ENCODE measurements at places on chromosomes 13 and 19.
A peak's percentile ranks its signal among the peaks of the same experiment; 100 is the strongest.

- no peak for DNase-seq
Observed at GRCh38 chr13:80599765-80600164, 258.8 kb upstream of the SPRY2 start.

DNA sequence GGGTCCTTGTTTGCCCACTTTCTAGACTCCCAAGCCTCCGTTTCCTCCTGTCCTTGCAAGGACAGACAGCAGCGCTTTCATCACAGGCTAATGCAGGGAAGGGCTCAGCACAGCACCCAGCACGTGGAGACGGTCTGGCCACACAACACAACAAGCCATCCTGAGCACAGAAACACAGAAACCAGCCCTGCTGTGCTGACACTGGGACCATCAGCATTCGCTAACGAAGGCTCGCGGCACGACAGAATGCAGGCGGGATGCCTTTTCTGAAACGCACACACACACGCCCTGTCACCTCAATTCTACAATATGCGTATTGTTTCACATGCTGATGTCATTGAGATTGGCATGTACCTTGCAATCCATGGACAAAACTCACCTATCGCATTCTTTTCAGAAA lies 12.9 kb downstream of the AKT2 start:
- DNase-seq, result no peak

GRCh38 chr13:102117175-102117831 lies 284.5 kb downstream of the FGF14 start:
- peak; percentile 38 for DNase-seq

DNA sequence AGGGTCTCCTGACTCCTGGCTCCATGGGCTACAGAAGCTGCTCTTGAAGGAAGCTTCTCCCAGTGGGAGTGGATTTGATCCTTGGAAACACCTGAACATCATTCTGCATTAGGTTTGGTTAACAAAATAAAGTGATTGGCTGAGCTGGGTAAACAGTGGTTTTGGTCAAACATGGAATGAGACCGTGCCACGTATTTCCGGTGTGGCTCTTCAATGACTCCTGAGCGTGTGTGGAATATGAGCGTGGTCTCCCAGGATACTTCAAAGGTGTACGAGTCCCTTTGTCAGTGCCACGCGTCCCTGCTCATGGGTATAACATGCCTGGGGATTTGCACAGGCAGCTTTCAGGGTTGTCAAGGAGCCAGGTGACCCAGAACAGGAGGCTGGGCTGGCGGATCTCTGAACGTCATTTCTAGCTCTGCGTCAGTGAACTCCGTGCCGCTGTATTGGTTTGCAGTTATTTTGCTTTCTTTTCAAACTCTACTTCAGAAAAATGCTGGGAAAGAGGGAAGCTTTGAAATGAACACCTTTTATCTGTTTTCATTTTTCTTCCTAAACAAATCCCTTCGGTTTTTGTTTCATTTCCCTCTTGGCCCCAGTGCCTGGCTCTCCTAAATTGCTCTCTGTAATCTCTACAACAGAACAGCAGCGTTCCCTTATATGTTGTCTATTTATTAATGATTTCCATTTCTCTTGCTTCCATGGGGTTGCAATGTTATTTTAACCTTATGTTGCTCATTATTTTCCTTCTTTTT lies 26.3 kb upstream of the GJB6 start:
- peak; percentile 3 for DNase-seq

DNA sequence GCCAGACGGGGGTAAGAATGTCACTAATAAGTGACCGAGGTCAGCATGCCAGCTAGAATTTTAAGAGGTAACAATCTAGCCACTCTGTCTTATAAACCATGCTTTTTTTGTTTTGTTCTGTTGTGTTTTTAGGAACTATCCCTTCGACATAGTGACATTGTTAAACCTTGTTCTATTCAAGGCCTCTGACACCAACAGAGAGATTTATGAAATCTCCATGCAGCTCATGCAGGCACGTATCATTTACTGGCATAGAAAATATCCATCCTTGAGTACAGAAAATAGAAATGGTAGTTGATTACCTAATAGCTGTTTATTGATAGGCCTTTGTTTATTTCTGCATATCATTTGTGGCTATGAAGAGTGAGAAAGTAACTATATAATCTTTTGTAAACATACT lies 113.4 kb downstream of the ZAR1L start:
- no peak for DNase-seq

DNA sequence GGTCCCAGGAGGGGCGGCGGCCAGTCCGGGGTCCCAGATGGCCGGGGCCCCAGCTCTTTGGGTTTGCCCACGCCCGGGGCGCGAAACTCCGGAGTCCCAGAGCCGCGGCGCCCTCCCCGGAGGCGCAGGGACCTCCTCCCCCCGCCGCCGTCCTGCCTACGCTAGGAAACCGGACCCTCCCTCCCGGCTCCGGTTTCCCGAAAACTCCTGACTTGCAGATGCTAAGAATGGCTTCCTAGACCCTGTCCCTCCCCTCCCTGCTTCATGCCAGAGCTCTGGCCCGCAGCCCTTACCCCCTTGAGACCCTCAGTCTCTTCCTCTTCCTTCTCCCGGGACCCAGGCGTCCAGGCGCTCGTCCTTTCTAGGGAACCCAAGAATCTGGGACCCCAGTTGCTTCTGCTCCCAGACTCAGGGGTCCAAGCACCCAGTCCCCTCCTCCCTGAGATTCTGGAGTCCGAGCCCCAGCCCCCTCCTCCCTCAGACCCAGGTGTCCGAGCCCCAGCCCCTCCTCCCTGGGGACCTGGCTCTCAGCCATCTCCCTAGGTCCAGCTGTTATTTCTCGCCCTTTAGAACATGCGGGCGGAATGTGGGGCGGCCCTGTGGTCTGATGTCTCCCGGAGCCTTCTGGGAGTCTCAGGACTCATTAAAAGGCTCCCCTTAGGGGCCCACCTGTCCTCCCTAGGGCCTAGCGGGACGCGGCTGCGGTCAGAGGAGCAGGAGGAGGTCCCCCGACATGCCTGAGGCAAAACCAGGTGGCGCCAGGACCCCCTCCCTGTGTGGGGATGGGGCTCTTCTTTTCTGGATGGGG lies at the start of gene MYBPC2:
TSS of gene MYBPC2 (plus strand) at position 672 of the 808 bp plus-strand sequence. CDS start at position 734, 62 bp downstream.
- no peak for DNase-seq
